ENCODE measurements at places on chromosomes 5 and 9.

- no peak for DNase-seq
Measured at GRCh38 chr5:179131321-179131835, 71.2 kb downstream of the ZNF354C start.

GRCh38 chr5:16891033-16891432, 45.1 kb downstream of the MYO10 start:
- DNase-seq = no peak

- DNase-seq = no peak
Measured at GRCh38 chr5:123874600-123875201, 362.7 kb downstream of the CSNK1G3 start.

DNA sequence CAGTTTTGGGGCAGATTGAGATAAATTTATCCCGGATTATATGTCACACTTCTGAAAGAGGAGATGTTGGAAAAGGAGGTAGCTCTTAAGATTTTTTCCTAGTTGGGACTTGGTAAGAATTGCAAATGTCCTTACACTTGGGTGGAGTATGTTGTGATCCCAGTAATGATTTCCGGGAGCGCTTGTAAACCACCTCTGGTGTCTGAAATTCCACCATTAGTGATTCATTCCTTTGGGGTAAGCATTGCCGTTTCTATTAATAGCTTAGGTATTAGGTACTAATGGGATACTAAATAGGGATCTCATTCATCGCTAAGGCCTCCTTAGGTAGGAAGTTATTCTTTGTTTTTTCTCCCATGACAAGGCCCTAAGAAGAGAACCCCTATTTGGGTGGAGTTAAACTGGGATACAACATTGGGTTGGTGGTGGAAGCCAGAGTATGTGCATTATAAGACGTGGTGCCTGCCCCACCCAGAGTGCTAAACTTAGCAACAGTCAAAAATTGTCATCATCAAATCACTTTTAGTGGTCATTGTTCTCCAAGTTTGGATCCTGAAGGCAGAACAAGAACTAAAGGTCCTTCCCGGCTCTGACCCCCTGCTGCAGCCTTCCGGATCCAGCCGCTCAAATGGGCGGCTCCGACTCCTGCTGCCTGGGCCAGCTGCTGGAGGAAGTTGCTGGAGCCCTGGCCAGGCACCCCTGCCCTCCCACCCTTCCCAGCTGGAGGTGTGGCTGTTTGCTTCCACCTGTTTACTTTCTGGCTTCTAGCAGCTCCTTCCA, 31.7 kb upstream of the DAB2IP start:
- DNase-seq = no peak

GRCh38 chr5:60178101-60178500, 284.6 kb upstream of the PDE4D start:
- DNase-seq = no peak

DNA sequence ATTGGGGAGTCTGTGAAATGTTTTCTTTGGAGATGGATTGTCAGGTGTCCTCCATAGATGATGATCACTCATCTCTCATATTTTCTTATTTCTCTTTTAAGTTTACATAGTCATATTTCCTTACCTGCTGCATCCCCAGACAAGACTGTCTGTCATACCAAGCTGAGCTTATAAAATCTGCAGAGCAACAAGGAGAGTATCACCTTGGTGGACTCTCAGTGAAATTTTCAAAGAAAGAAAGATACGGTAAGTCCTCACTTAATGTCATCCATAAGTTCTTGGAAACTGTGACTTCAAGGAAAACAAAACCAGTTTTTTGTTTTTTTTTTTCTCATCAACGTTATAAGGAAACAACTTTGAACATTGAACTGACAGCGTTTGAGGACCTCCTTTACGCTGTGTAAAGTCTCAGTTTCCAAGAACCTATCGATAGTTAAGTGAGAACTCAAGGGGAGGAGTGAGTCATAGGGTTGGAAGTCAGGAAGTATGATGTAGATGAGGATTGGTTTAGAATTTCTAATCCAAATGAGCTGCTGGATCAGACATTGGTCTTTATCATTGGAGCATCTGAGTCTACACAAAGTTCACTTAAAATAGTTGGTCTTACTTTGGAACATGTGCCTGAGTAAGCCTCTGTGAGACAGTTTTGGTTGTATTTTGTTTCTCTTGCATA, 45.5 kb downstream of the SPIN1 start:
- peak; percentile 44 for DNase-seq

DNA sequence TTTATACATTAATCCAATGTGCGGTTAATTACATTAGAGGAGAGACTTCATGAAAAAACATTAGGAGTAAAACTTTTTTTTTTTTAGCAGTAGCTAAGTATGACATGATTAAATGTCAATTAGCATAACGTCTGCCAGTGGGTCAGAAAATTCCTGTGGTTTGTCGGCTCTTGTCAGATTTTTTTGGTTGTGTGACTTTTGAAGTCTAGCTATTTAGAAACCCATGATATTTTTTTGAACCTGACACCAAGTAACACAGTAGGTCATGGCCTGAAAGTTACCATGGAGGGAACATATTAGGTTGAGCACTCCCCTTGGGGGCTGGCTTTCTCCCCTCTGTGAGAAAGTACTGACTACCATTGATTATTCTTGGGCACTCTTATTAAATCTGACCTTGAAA, 84.8 kb upstream of the ALDH1A1 start:
- DNase-seq = peak; percentile 54

DNA sequence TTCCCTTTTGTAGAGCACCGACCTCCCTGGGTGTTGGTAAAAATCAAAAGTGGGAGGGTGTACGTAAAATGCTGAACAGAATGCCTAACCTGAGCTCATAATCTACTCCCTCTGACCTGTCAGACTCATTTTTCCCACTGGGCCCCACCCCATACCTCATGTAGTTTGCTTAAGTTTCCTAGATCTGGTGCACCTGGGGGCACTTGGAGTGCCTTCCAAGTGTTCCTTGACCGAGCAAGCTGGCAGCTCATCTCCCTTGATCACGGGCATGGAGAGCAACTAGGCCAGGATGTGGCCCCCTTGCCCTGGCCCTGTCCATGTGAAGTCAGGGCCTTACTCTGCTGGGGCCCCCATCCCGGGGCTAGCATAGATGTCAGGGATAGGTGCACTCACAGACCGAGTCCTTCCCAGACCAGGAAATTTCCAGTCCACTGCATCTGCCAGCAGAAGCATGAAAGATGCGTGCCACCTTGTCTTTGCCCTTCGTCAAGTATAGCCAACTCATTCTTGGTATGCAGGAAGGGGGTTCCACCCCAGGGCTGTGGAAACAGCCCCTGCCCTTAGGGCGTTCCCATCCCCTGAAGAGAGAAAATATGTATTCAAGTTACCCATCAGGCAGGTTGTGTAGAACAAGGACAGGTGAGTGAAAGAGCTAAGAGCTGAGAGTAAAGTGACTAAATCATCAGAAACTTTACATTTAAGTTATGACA, 41.9 kb downstream of the SLC22A5 start:
- peak; percentile 31 for DNase-seq

GRCh38 chr9:134944351-134944802, 26.7 kb upstream of the FCN1 start:
- DNase-seq = no peak

GRCh38 chr5:159971931-159972461, 36.9 kb upstream of the TTC1 start:
- no peak for DNase-seq

- no peak for DNase-seq
Measured at GRCh38 chr5:69242215-69242927, 7.7 kb downstream of the CDK7 start.

GRCh38 chr5:91070761-91071550, 312.2 kb downstream of the ARRDC3 start:
- DNase-seq = no peak

- DNase-seq = no peak
Measured at GRCh38 chr5:119943148-119943547, 313.8 kb downstream of the FAM170A start.

GRCh38 chr5:54673523-54674225, 156.1 kb downstream of the SNX18 start:
- DNase-seq = no peak

DNA sequence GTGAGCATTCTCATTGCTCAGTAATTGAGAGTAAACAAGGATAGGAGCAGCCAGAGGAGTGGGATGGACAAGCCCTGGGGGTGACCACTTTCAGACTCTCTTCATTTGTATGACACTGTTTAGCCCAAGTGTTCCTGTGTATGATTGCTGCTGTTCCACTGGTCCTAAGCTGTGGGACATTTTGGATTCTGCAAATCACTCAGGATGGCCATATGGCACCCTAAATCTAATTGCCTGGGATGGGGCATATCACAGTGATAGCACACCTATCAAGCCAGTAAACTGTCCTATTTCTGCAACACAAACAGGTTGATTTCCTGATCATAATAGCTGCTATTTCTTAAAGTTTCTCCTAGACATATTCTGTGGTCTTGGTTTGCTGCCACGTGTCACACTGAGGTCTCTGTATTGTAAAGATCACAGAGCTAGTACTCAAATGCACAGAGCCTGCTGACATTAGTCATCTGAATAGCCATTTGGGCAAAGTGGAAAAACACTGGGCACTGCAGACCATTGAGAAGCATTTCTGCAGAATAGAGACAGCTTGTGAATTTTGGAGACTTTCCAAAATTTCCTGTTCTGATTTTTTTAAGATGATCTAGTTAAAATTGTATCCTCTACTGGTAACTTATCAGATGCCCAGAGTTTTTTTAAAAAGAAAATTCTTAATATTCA, 320.2 kb downstream of the RFX3 start:
- no peak for DNase-seq

- DNase-seq = no peak
Measured at GRCh38 chr9:116178481-116179211, 25.1 kb downstream of the PAPPA start.

DNA sequence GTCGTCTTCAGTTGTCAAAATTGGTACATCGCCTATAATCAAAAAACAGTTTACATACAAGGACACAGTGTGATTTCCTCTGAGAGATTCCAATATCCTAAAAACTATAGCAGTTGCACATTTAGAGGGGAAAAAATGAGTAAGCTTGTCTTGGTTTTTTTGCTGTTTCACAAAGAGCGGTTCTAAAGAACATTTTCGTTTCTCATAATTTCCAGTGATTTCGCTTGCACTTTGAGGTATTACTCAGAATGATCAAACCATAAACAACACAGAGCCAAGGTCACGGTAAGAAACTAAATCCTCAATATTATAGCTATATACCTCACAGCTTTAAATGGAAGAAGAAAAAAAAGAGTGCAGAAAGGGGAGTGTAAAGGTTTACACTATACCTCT, 861 bp downstream of the MTX3 start:
- DNase-seq = no peak

- no peak for DNase-seq
Measured at GRCh38 chr5:157303667-157304327, 37.9 kb downstream of the CYFIP2 start.

DNA sequence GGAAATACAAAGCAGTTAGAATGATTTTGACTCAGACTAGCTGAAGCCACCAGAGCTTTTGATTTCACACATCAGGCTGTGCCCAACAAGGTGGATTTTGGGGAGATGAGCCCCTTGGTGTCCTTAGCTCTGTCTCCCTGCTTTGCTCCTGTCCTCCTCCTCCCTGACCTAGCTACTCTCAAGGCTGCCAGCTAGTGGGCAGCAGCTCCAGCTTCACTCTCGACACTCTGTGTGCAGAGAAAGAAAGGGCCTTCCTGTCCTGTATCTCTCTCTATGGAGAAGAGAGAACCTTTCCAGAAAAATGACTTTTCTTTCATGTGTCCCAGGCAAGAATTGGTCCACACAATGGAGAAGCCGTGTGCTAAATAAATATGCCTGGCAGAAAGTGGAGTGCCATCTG, 446.2 kb downstream of the SEMA5A start:
- no peak for DNase-seq

GRCh38 chr9:123660691-123661466, 269.0 kb downstream of the DENND1A start:
- DNase-seq = no peak

GRCh38 chr9:94577571-94577970, 16.1 kb downstream of the FBP2 start:
- no peak for DNase-seq

DNA sequence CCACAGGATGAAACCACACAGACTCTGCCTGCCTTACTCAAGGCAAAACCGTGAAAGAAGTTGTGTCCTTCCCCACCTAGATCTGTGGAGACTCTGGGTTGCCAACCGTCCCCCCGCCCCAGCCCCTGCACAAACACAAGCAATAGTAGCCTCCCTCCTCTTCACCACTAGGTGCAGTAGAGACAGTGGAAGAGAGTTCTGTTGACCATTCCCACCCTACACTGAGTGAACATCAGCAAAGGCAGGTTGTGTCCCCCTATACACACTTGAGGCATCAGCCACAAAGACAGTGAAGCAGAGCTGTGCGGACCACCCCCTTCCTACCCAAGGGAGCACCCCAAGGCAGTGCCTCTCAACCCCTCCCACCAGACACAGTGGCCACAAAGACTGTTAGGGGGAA, 223.7 kb upstream of the NFIL3 start:
- DNase-seq = no peak

DNA sequence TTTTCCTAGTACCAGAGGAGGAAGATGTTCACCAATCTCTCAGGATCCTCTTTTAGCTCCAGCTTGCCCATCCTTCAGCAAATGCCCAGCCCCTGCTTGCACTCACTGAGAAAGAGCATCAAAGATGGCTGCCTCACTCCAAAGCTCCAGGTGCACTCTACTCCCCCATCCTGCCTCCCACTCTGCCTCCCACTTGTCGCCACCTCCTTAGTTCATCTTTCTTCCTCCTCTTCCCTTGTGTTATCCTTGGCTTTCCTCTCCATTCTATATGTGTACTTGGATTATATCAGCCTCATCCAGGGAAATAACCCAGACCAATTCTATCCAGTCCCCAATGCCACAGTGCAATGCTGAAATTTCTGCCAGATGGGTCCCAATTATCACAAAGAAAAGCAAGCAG, 87.1 kb upstream of the CPLX2 start:
- no peak for DNase-seq

GRCh38 chr9:107078061-107078460, 205.0 kb upstream of the RAD23B start:
- no peak for DNase-seq

DNA sequence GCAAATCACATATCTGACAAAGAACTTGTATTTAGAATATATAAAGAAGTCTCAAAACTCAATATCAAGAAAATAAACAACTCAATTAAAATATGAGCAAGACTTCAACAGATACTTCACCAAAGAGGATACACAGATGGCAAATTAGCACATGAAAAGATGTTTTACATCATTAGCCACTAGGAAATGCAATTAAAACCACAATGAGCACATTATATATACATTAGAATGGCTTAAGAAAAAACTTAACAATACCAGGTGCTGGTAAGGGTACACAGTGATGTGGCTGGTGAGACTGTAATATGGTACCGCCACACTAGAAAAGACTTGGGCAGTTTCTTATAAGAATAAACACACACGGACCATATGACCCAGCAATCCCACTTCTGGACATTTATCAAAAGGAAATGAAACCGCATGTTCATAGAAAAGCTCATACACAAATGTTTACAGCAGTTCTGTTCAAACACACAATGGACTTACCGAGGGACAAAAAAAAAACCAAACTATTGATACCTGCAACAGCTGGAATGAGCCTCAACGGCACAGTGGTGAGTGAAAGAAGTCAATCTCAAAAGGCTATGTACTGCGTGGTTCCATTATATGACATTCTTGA, 27.6 kb downstream of the SEMA4D start:
- DNase-seq = no peak

GRCh38 chr9:76378367-76379073, 15.7 kb downstream of the RFK start:
- DNase-seq = no peak

GRCh38 chr5:89695371-89695770, 714.2 kb downstream of the CETN3 start:
- DNase-seq = no peak

All from RCC 7860 (cell line).